H4 (cell line): ENCODE measurements at places on chromosomes 5 and 9. TPM values are rescaled to one million over a fixed set of nuclear protein-coding genes. Genes with fewer than 3 reads are reported as not detected.

- no peak for DNase-seq
These were observed 315.3 kb upstream of the MSX2 start for GRCh38 chr5:174409070-174409469.

- DNase-seq = no peak
These were observed 7.4 kb downstream of the EEIG1 start for GRCh38 chr9:127973169-127974000.

GRCh38 chr5:1111727-1112289, at the start of gene SLC12A7:
SLC12A7 (minus strand) TSS chr5:1112063; CDS start chr5:1111991, 72 bp downstream.
- no peak for DNase-seq

Gene CDO1
- 0.74 and 1.3 TPM in 2 replicates for total RNA-seq

- no peak for DNase-seq
These were observed 208.4 kb upstream of the PPP1R2B start for GRCh38 chr5:156641686-156642085.

DNA sequence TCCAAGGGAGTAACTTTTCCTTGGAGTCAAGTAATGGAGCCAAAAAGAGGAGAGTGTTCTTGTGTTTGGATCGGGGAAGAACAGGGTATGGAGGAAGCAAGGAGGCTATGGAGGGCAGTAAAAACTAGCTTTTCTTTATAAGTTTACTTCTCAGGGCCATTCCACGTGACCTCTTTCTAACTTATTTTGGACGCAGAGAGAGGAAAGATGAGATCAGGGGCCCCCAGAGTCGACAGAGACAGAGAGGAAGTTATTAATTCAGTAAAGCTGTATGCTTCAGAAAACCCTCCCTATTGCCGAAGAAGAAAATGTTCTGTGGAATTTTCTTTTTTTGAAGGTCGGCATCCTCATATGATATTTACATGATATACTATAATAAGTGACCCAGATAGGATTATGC, 233.8 kb upstream of the MPDZ start:
- no peak for DNase-seq

Gene NIPAL4
- not detected in 2 replicates for total RNA-seq

Gene LCNL1
- not detected in 2 replicates for total RNA-seq

Gene ICE1
- total RNA-seq = 14.1 and 19.1 TPM in 2 replicates

- DNase-seq = no peak
These were observed 484.9 kb downstream of the BNC2 start for GRCh38 chr9:16385590-16385989.

Gene SLC46A2
- not detected in 2 replicates for total RNA-seq

Gene NPR2
- total RNA-seq = 0.25 and 2.9 TPM in 2 replicates

Gene PGGT1B
- total RNA-seq = 10.8 and 13.6 TPM in 2 replicates

DNA sequence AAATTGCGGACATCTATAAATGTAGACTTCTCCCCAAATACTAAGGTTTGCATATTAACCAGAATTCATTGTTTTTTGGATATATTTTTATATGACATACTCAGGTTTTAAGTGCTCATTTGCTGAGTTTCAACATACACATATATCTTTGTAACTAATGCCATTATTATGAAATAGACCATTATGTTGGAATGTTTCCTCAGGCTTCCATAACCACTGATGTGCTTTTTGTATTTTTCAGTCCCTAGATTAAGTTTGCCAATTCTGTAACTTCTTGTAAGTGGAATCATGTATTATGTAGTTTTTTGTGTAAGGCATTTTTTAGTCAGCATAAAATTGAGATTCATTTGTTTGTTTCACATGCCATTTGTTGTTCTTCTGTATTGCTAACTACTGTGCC, 32.1 kb downstream of the HSPA4 start:
- DNase-seq = no peak

DNA sequence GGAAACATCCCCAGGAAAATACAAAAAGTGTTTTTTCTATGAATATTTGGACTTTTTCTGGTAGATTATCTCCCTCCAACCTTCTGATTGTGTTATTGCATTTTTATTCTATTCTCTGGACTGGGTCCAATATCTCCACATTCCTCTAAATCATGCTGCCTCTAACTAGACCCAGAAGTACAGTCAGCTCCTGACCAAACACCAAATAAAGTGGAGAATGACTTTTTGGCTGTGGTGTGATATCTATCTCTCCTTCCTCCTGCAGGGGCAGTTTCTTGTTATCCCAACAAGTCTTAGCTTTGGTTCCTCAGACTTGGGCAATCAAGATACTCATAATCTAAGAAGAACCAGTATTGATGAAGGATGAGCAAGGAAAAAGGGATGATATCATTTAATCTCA, 3.2 kb upstream of the RAI14 start:
- no peak for DNase-seq

Gene FSD1L
- total RNA-seq = 0.49 and 1.0 TPM in 2 replicates

Gene TSLP
- total RNA-seq = 0.99 and 1.1 TPM in 2 replicates

GRCh38 chr9:79129865-79130480, 441.8 kb upstream of the TLE4 start:
- peak; percentile 34 for DNase-seq

GRCh38 chr9:98075332-98075805, 18.8 kb downstream of the NANS start:
- DNase-seq = peak; percentile 40

DNA sequence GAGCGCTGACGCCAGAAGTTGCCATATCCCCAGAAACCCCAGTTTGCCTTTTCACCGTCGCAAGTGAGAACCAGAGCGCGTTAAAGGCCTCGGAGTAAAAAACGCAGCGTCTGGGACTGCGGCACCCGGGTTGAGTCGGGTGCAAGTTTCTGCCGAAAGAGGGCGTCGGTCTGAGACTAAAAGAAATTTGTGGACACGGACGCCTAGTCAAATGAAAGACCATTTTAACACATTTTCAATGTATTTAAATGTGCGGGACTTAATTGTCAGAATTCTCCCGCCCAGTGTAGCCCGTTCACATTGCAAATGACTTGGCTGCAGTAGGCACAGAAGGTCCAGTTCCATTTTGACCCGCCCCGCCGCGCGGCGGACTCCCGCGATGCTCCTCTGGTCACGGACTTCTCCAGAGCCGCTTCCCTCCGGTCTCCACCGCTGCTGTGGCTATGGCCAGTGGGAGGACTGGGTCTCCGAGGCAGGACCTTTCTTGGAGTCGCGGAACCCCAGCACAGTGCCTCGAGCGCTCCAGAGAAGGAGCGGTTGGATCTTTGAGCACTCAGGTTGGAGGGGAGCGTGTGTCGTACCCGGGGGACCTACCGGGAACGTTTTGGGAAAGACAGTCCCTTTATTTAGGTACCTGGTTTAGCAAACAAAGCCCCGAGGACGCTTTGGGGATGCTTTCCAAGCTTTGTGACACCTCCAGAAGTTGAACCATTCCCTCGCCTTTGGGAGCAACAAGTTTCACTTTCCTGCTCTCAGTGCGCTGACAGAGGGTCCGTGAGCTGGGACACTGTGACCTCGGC, 1.2 kb upstream of the NPR3 start:
- DNase-seq = peak; percentile 39

DNA sequence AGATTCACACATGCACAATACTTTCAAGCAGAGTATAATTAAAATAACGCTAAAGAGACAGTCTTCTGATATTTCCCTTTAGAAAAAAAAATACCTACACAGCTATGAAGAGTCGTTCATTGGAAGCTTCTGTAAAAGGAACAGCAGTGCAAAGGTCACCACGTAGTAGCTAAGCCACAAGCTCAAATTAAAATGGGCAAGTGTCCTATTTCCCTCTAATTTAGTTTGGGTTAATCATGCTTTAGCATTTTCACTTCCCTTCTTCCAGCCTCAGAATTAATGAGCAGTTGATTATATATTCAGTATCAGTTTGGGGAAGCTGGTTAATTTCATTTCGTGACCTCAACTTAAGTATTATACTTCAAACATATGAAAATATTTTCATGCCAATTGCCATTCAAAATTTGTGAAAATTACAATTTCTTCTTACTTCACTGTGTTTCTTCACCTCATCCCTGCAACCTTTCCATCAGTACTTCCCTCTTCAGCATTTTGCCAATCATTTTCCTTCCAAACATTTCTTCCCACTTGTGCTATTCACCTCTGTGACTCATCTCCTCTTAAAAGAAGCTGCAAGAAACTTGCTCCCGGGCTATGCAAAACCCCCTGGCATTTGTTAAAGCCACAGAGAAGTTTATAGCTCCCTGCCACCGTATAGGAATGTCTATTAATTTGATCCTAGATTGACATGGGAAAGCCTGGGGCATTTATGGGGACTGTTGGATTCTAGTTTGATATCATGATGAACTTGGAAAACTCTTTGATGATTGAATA, 83.0 kb downstream of the DMRTA1 start:
- DNase-seq = peak; percentile 32

DNA sequence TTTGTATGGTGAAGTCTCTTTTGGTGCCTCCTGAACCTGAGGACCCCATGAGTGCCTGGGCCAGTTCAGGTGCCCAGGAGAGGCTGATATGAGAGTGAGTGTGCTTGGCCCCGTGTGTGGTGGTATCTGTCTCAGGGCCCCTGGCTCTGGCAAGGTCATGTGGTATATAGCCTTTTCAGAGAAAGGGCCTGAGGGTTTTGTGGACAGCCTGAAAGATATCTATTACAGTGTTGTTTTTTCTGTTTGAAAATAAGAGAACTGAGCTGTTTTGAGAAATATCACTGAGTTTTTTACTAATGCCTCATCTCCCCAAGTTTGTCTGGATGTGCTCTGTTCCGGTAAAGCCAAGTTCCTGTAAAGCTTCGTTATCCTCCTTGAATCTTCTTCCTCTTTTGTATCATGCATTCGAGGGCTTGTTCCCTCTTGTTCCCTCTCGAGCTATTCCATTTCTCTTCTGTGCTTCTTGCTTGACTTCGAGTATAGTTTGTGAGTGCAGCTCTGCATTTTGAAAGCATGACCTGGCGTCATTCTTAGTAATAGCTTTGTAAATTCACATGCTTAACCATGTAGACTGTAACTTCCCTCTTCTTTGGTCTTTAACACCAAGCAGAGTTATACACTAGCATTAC, 122.3 kb downstream of the MAST4 start:
- no peak for DNase-seq

Gene GLRA1
- not detected in 2 replicates for total RNA-seq

- DNase-seq = no peak
These were observed 17.7 kb downstream of the LPAR1 start for GRCh38 chr9:111020594-111020993.

Gene TXNDC8
- total RNA-seq = not detected in 2 replicates

GRCh38 chr9:92614763-92615461, 55.0 kb downstream of the IPPK start:
- DNase-seq = no peak

Gene GABBR2
- 0.37 and 0.91 TPM in 2 replicates for total RNA-seq

DNA sequence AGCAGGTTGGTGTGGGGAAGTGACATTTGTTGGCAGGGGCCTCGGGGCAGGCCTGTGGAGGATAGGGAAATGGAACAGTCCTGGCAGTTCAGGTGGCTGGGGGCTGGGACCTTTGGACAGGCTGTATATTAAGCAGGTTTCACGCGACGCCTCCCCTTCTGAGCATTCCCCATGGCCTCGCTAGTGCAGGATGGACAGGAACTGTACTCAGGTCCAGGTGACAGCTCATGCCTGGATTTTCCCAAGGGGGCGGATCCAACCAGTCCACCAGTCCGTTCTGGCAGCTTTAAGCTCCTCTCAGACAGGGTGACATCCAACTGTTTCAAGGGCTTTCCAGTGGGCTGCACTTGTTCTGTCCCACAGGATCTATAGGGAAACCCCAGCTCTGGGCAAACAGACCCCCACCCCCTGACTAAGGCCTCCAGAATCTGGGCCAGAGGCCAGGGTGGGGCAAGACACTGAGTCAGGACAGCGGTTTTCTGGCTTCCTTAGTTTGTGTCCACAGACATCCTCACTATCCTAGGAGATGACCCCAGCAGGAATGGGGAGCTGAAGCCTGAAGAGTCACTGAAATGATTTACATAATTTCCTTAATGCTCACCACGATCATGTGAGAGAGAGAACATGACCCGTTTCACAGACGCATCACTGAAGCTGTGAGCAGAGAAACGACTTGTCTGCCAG, 20.9 kb downstream of the CSF2 start:
- DNase-seq = no peak

GRCh38 chr5:180862645-180863044, 1.6 kb upstream of the ZFP62 start:
- DNase-seq = no peak

- no peak for DNase-seq
These were observed 55.9 kb upstream of the IL17B start for GRCh38 chr5:149435015-149435376.

- no peak for DNase-seq
These were observed 11.1 kb upstream of the IFNA5 start for GRCh38 chr9:21316032-21316842.

DNA sequence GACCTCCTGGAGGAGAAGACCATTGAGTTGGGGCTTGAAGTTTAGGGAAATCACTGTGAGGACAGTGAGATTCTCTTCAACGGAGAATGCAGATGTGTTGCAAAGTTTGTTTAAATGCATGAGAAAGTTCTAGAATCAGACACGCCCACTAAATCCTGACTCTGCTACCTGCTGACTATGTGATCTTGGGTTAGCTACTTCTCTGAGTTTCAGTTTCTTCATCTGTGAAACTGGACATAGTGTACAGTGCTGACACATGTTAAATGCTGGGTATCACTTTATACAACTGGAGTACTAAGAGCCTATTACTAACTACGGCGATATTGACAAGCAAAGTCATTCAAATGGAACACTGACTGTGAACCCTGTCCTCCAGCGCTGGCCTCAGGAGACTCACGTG, 255.5 kb downstream of the HSPA4 start:
- no peak for DNase-seq

Gene FGF10
- total RNA-seq = not detected in 2 replicates

- no peak for DNase-seq
These were observed 21.1 kb upstream of the SPTLC1 start for GRCh38 chr9:92136184-92136858.

DNA sequence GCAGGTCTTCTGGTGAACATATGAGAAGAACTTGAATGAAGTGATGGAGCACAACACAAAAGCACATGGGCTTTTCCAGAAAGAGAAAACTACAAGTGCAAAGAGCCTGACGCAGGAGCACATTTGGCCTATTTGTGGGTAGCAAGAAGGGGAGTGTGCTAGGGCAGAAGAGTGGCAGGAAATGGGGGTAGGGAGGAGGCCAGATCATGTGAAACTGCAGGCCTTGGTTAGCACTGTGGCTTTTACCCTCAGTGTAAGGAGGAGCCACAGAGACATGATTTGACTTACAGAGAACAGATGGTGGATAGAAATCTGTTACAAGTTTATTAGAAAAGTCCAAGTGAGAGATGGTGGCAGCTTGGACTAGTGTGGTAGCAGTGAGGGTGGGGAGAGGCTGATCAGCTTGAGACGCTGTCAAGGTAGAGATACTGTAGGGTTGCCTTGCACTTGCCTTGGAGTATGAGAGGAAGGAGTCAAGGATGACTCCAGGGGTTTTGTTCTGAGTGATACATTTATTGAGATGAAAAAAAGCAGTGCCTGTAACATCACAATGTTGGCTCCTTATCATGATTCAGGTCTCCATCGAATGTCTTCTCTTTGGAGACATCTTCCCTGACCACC, 126.7 kb downstream of the PPP2R2B start:
- no peak for DNase-seq
